Kidney (tissue), 22 donors: ENCODE measurements at places on chromosomes 13 and 19. TPM values are rescaled to one million over a fixed set of nuclear protein-coding genes. Genes with fewer than 3 reads are reported as not detected.
A peak's percentile ranks its signal among the peaks of the same experiment; 100 is the strongest.

The TEX101 gene
- polyA plus RNA-seq = not detected

DNA sequence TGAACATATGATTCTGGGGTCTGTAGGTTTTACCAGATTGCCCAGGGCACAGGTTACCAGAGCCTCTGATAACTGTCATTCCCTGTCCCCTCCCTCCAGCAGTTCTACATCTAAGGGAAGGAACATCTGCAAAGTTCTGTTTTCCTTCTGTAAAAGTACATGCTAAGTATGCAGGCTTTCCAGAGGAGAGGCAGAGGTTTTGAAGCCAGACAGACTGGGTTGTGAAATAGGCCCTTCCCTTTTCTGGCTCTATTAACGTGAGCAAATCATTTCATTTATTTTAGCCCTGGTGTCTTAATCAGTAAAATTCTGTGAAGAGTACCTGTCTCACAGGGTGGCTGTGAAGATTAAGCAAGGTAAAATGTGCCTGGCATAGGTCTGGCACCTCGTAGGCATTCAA, 66.1 kb upstream of the C1QTNF9 start:
- DNase-seq = no peak

DNA sequence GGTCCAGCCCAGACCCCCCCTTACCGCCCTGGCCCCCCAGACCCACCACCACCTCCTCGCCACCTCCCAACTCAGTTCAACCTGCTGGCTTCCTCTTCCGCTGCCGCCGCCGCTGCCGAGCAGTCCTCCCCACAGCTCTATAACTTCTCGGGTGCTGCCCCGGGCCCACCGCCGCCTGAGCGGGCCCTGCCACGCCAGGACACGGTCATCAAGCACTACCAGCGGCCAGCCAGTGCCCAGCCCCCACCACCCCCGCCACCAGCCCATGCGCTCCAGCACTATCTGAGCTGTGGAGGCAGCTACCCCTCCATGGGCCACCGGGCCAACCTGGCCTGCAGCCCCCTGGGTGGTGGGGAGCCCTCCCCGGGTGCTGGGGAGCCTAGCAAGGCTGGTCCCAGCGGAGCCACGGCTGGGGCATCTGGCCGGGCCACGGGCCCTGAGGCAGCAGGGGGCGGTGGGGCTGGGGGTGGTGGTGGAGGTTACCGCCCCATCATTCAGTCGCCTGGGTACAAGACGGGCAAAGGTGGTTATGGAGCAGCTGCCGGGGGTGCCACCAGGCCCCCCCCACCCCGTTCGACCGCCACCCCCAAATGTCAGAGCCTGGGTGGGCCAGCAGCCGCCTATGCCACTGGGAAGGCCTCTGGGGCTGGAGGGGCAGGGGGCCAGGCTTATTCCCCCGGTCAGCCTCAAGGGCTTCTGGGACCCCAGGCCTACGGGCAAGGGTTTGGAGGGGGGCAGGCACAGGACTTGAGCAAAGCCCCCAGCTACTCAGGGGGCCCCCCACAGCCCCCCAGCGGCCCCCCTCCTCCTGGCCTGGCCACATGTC, 4.2 kb downstream of the PRR12 start:
- DNase-seq = peak; percentile 55

The B3GNT3 gene
- 2.0 TPM for polyA plus RNA-seq

GRCh38 chr13:59210543-59210942, 953.2 kb downstream of the DIAPH3 start:
- peak; percentile 39 for DNase-seq

DNA sequence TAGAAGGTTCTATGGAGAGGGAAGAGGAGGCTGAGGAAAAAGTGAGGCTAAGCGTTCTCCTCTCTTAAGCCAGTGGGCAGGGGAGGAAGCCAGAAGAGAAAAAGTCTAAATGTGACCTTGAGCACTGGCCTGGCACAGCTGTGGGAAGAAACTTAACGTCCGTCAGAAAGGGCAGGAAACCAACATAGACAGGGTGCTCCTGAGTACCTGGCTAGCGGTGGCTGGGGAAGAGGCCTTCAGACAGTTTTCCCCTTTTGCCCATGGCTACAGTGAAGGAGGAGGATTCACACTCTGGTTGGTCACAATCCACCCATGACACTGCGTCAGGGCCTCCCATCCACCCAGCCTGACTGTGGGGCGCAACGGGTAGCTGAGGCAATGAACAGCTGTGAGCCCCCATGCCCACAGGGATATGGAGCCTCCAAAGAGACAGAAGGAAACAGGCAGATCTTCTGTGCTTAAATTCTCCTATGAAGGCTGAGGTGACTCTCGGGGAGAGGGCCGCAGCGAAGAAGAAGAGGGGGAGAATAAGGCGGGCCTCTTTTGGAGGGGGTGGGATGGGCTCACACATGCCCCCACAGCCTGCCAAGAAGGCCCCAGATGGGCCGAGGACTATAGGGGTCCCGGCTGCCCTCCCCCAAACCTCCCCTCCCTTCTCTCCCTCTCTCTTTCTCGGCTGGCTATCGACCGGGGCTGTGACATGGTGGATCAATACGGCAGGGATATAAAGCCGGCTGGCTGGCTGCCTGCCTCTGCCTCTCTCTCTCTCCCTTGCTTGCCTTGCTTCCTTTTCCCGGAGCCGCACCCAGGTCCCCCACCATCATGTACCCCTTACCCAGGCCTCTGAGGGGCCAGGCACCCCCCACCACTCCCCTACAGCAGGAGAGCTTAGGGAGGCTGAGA, 19.8 kb upstream of the POU2F2 start:
- DNase-seq = no peak

GRCh38 chr13:23847497-23847896, 41.7 kb downstream of the MIPEP start:
- no peak for DNase-seq

The LILRB5 gene
- 1.1 TPM for polyA plus RNA-seq

DNA sequence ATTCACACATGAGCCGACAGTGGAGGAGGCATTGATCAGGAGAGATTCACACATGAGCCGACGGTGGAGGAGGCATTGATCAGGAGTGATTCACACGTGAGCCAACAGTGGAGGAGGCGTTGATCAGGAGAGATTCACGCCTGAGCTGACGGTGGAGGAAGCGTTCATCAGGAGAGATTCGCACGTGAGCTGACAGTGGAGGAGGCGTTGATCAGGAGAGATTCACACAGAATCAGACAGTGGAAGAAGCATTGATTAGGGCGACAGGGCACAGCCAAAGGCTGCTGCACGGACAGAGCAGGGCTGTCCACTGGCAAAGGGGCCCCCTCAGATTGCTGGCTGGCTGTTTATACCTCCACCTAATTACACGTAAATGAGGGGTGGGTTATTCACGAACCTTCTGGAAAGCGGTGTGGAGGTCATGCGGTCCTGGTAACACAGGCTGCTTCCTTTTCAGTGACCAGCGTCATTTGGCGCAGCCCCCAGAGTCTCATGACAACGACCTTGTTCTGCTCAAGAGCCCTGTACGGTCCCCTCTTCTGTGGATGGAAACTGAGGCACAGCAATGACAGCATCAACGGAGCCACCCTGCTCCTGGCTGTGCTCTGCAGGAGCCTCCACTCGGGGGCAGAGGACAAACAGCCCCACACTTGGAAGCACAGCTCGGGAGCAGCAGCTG, 50.6 kb upstream of the GAS6 start:
- DNase-seq = no peak

GRCh38 chr13:45333251-45333976, 7.6 kb downstream of the TPT1 start:
- DNase-seq = no peak

DNA sequence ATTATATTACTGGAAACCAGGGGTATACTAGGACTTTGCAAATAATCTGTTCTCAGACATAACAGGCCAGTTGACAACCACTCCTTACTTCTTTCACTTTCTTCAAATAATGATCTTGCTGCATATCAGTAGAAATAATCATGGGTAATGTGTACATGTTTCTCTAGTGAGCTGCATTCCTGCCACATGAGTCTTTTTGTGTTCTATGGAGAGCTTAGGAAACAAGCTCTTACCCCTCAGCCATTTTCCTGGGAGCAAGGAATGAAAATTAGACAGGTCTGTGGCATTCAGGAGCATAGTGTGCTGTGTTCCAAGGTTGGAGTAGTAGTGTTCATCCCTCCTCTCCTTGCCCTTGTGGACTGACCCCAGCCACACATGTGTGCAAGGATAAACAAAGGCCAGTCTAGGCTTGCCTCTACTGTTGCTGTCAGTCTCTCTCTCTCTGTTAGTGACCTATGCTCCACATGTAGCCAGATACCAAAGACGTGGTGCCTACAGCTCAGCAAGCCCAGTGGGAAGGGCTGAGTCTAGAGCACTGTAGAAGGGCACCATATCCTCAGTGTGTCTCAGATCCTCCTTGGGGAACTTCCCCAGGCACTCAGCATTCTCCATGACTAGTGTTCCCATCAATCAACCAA, 11.5 kb upstream of the OXGR1 start:
- no peak for DNase-seq

GRCh38 chr13:24473686-24474085, 38.9 kb downstream of the PARP4 start:
- DNase-seq = no peak

GRCh38 chr13:96860882-96861281, 133.4 kb downstream of the OXGR1 start:
- no peak for DNase-seq

The ZNF536 gene
- polyA plus RNA-seq = 0.19 TPM

The HSPB6 gene
- 53.1 TPM for polyA plus RNA-seq

- no peak for DNase-seq
Measured at GRCh38 chr19:33638167-33639034, 16.6 kb downstream of the CHST8 start.

GRCh38 chr13:96781141-96781540, 213.1 kb downstream of the OXGR1 start:
- no peak for DNase-seq

DNA sequence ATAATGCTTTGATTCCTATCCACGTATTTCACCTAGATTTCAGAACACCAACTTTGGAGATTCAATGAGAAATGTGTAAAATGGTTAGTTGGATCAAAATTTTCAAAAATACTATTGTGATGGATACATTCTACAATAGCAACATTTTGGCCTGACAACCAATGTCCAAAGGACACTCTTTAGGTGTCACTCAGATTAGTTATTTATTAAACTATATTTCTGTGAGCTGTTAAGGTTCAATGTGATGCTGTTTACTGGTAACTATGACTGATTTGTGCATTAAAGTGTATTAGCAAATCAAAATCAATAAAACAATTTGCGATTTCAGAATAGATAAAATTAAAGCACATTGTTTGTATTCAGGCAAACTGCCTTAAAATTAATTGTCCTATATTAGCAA, 149.8 kb downstream of the PCDH9 start:
- no peak for DNase-seq

The SF3A2 gene
- 25.7 TPM for polyA plus RNA-seq

- no peak for DNase-seq
Measured at GRCh38 chr13:39616087-39616694, 13.2 kb upstream of the LHFPL6 start.

GRCh38 chr19:46717716-46718143, 816 bp upstream of the PRKD2 start:
- DNase-seq = peak; percentile 55

GRCh38 chr13:30240608-30241007, 66.7 kb downstream of the KATNAL1 start:
- DNase-seq = no peak
